Natural killer cell treated with Interleukin-12 subunit alpha and Interleukin-12 subunit beta and Interleukin-15 and Interleukin-18, amount 100 ng/mL, for 72 hours (primary cell): ENCODE measurements at places on chromosomes 2 and 18.
A peak's percentile ranks its signal among the peaks of the same experiment; 100 is the strongest.

DNA sequence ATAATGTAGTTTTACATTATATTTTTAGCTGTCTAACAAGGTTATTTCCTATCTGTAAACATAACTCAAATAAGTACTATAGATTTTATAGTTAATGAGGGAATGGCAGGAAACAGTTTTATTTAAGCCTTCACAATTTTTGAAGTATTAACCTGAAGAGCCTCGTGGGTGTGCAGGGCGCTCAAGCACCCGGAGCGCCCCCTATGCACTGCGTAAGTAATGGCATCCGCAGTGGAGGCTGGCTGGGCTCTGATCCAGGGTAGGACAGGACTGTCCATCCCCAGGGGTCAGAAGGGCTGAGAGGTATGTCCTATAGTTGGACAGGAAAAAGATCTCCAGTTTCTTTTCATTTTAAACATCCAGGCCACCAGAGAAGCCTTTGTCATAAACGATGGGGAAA lies 8.2 kb upstream of the GBX2 start:
- H3K4me3 ChIP-seq, result no peak overlapping the region
- DNase-seq, result no peak
- H3K4me1 ChIP-seq, result peaks cover 11% of the 10 kb centered on the region
- H3K27ac ChIP-seq, result no peak overlapping the region
- peaks cover 41% of the 10 kb centered on the region for H3K27me3 ChIP-seq

- H3K4me1 ChIP-seq, result peaks cover 6% of the 10 kb centered on the region
- H3K4me3 ChIP-seq, result no peak overlapping the region
- H3K27ac ChIP-seq, result no peak overlapping the region
These were observed 41.0 kb downstream of the ROCK2 start for GRCh38 chr2:11303290-11304013.

DNA sequence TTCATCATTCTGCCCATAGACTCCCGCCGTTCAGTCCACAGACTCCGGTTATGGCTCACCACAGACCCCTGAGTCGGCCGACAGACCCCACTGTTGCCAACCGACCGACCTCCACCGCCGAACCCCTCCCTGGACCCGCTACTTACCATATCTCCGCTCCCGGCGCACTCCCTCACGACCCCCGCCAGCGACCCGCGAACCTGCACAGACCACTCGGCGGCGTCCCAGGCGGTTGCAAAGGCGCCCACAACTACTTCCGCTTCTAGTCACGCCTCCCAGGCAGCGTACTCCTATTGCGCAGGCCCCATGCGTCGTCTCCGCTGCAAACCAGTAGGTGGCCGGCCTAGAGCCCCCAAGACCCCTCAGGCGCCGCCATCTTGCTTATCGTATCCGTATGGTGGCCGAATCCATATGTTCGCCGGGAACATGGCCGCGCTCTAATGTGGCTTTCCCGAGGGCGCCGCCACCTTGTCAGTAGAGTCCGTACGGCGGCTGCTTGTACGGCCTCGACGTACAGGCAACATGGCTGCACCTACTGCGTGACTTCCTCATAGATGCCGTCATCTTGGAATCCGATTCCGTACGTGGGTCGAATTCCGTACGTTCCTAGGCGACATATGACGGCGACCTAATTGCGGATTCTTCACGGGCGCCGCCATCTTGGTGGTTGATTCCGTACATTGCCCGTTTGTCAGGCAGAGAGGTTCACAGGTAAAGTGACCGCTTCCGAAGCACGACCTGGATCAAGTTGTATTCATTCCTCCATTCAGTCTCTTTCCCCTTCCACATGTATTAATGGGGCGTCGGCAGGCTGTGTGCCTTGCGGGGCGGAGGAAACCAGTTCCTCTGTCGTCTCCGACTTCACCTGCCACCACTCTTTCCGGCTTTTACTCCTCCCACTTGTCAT lies at the start of gene CXXC1:
Gene CXXC1 (minus strand): TSS at position 252 of the 907 bp plus-strand sequence. CDS start 103 bp downstream, at position 149.
- H3K27ac ChIP-seq, result peak within 1 kb of the TSS; percentile 90
- peak within 1 kb of the TSS; percentile 97 for H3K4me3 ChIP-seq
- no peaks in the 10 kb centered on the region for H3K27me3 ChIP-seq
- peaks cover 23% of the 10 kb centered on the region for H3K36me3 ChIP-seq
- peak; percentile 99 for DNase-seq

- H3K4me1 ChIP-seq, result peaks cover 35% of the 10 kb centered on the region
- H3K4me3 ChIP-seq, result peak overlapping the region; percentile 55
- no peak for DNase-seq
- H3K27ac ChIP-seq, result peak overlapping the region; percentile 97
These were observed 3.8 kb downstream of the ACTG2 start for GRCh38 chr2:73896362-73897239.

- H3K27ac ChIP-seq, result no peak overlapping the region
- DNase-seq, result no peak
- no peaks in the 10 kb centered on the region for H3K27me3 ChIP-seq
- peaks cover 8% of the 10 kb centered on the region for H3K4me1 ChIP-seq
- H3K36me3 ChIP-seq, result peaks cover 5% of the 10 kb centered on the region
These were observed 49.7 kb downstream of the RASGRP3 start for GRCh38 chr2:33526132-33526531.

DNA sequence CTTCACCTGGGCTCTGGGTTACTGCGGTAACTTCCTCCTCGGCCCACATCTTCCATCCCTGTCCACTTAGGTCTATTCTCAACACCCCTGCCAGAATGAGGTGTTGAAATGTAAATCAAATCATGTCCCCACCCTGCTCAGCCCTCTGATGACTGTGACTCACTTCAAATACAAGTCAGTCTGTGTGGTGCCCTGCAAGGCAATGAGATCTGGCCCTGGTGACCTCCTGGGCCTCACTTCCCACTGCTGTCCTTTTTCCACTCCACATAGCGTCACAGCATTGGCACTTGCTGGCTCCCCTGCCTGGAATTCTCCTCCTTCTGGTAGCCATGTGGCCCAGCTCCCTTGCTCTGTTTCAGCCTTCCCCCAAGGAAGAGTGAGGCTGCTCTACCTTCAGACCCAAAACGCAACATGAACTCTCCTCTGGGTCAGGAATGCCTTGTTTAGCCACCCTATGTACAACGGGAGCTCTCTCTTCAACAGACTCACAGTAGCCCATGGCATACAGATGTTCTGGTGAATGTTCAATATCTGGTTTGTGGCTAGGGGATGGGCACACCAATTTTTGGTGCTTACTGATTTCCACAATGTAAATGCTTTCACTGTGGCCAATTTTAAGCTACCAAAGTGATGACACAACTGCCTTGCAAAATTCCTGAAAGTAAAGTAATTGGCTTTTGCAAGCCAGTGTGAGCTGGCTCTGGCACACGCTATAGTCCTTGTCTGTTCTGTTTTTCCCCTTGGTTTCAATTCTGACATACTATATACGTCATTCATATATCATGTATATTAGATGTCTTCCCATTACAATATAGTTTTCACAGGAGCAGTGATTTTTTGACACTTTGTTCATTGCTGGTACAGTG lies 550.3 kb upstream of the HS6ST1 start:
- no peaks in the 10 kb centered on the region for H3K27me3 ChIP-seq
- no peak for DNase-seq
- H3K36me3 ChIP-seq, result no peaks in the 10 kb centered on the region
- H3K4me1 ChIP-seq, result no peaks in the 10 kb centered on the region

GRCh38 chr2:109243526-109244303 lies 114.7 kb downstream of the SH3RF3 start:
- H3K4me3 ChIP-seq, result no peak overlapping the region
- peaks cover 33% of the 10 kb centered on the region for H3K4me1 ChIP-seq
- no peak for DNase-seq
- no peak overlapping the region for H3K27ac ChIP-seq
- no peaks in the 10 kb centered on the region for H3K27me3 ChIP-seq

GRCh38 chr18:79927607-79928562 lies 23.6 kb downstream of the SLC66A2 start:
- H3K36me3 ChIP-seq, result peaks cover 35% of the 10 kb centered on the region
- peaks cover 6% of the 10 kb centered on the region for H3K4me1 ChIP-seq
- H3K27me3 ChIP-seq, result no peaks in the 10 kb centered on the region
- no peak overlapping the region for H3K27ac ChIP-seq
- no peak for DNase-seq

DNA sequence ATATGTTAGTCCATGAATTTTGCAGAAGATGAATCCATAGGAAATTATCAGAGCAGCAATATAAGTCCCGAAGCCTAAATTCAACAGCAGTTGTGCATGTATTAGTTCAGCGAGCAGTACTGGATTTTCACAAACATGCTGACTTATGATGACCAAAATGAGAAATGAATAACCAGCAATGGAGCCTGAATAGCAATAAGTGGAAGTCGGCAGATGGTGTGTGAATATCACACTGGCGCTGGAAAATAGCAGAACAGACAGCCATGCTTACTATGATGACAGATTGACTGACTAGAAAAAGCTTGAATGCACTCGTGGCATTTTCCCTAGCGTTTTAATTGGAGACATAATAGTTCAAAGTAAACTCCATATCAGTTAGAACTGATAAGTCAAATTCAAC lies 1114.5 kb downstream of the DSC3 start:
- DNase-seq, result no peak
- H3K27me3 ChIP-seq, result no peaks in the 10 kb centered on the region
- no peaks in the 10 kb centered on the region for H3K4me1 ChIP-seq

DNA sequence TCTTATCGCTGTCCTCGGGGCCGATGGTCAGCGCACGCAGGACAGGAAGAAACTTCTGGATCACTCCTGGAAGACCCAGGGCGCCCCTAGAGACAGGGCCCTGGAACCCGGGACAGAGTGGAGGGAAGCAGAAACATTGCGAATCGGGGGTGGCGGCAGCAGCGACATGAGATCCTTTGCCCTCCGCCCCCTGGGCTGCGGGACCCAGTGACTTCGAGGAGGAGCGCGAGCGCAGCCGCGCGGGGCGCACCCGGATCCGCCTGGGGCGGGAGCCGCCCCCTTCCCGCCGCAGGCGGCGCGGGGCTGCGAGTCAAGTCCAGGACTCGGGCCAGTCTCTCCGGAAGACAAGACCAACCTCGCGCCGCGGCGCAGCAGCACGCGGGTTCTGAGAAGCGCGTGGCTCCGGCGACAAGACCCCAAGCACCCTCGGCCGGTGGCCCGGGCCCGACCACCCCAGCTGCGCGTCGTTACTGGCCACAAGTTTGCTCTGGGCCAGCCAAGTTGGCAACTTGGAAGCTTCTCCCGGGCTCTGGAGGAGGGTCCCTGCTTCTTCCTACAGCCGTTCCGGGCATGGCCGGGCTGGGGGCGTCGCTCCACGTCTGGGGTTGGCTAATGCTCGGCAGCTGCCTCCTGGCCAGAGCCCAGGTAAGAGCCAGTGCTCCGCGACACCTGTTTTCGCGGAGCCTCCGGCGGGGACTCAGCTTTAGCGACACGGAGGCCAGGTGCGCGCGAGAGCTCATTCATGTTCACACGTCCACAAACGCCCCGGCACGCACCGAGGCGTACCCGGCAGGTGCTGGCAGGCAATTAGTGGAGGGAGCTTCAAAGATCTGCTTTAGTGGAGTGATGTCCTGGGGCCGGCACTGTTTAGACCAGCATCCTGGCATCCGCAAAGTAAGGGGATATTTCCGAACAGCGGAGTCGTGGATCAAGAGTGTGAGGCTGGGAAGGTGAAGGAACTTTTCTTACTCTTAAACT lies at the start of gene PTH2R:
Gene PTH2R (plus strand): TSS at position 319 of the 978 bp plus-strand sequence. CDS start 252 bp downstream, at position 571.
- no peaks in the 10 kb centered on the region for H3K4me1 ChIP-seq
- H3K4me3 ChIP-seq, result no peak within 1 kb of the TSS
- no peak for DNase-seq
- H3K27me3 ChIP-seq, result peaks cover 35% of the 10 kb centered on the region
- H3K27ac ChIP-seq, result no peak within 1 kb of the TSS
- no peaks in the 10 kb centered on the region for H3K36me3 ChIP-seq

DNA sequence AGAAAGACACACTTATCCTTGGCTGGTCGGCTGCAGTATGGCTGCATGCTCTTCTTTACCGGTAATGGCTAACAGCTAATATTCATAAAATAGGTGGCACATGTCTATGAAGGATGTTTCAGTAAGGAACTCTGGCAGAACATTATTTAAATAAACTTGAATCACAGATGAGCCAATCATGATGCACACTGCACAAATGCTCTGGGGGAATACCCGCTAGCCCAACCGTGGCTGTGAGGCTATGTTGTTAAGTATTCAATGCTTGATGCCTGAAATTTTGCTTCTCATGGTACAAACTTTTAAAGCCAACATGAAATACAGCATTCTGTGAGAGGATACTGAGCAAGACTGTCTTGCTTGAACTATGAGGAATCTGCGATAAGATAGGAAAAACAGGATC lies 505.8 kb downstream of the ZEB2 start:
- peaks cover 10% of the 10 kb centered on the region for H3K36me3 ChIP-seq
- no peaks in the 10 kb centered on the region for H3K27me3 ChIP-seq
- H3K4me3 ChIP-seq, result no peak overlapping the region
- no peak overlapping the region for H3K27ac ChIP-seq
- peaks cover 5% of the 10 kb centered on the region for H3K4me1 ChIP-seq
- no peak for DNase-seq

- no peak overlapping the region for H3K27ac ChIP-seq
- DNase-seq, result no peak
- no peaks in the 10 kb centered on the region for H3K27me3 ChIP-seq
- no peak overlapping the region for H3K4me3 ChIP-seq
- H3K36me3 ChIP-seq, result no peaks in the 10 kb centered on the region
These were observed 70.0 kb upstream of the DNMT3A start for GRCh38 chr2:25411753-25412152.

- peaks cover 7% of the 10 kb centered on the region for H3K36me3 ChIP-seq
- H3K4me1 ChIP-seq, result peaks cover 42% of the 10 kb centered on the region
- H3K27me3 ChIP-seq, result peaks cover 42% of the 10 kb centered on the region
- H3K4me3 ChIP-seq, result peak overlapping the region; percentile 92
- DNase-seq, result no peak
These were observed 2.1 kb downstream of the HK2 start for GRCh38 chr2:74835831-74836674.

- H3K36me3 ChIP-seq, result no peaks in the 10 kb centered on the region
- no peak overlapping the region for H3K4me3 ChIP-seq
- peaks cover 11% of the 10 kb centered on the region for H3K27me3 ChIP-seq
- H3K4me1 ChIP-seq, result no peaks in the 10 kb centered on the region
These were observed 181.5 kb downstream of the NAPG start for GRCh38 chr18:10707294-10707693.

GRCh38 chr2:97845133-97845532 lies 131.8 kb downstream of the ZAP70 start:
- no peaks in the 10 kb centered on the region for H3K27me3 ChIP-seq
- peak overlapping the region; percentile 14 for H3K4me3 ChIP-seq
- DNase-seq, result no peak
- peak overlapping the region; percentile 20 for H3K27ac ChIP-seq

GRCh38 chr2:190103144-190103543 lies 40.6 kb upstream of the MSTN start:
- no peak overlapping the region for H3K4me3 ChIP-seq
- no peak for DNase-seq
- H3K4me1 ChIP-seq, result no peaks in the 10 kb centered on the region

GRCh38 chr2:16774980-16775898 lies 109.6 kb upstream of the CYRIA start:
- no peaks in the 10 kb centered on the region for H3K4me1 ChIP-seq
- DNase-seq, result no peak
- H3K27ac ChIP-seq, result no peak overlapping the region
- H3K36me3 ChIP-seq, result no peaks in the 10 kb centered on the region
- peaks cover 22% of the 10 kb centered on the region for H3K27me3 ChIP-seq

GRCh38 chr2:219404291-219404910 lies 13.8 kb upstream of the DES start:
- no peaks in the 10 kb centered on the region for H3K36me3 ChIP-seq
- no peak overlapping the region for H3K4me3 ChIP-seq
- no peak overlapping the region for H3K27ac ChIP-seq
- DNase-seq, result no peak
- no peaks in the 10 kb centered on the region for H3K27me3 ChIP-seq
- no peaks in the 10 kb centered on the region for H3K4me1 ChIP-seq
